ENCODE measurements at places on chromosomes 11 and 22.

DNA sequence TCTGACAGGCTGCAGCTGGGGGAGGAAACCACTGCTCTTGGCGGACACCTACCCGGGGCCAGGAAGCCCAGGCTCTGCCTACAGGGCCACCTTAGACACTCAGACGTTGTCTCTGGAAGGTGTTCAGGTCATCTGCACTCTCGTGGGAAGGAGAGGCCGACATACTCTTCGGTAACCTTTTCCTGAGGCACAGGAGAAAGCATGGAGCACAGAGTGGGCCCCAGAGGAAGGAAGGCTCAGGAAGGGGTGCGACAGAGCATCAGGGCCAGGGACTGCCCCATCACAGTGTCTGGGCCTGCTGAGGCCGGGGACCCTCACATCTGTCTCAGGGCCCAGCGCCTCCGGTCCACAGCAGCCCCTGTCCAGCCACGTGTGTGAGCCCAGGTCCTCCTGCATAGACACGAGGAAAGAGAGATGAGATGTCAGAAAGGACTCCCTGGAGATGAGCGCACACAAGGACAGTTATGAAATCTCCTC, 18.2 kb upstream of the TUB start:
- DNase-seq = no peak

GRCh38 chr22:46233231-46233630, 16.9 kb downstream of the CDPF1 start:
- DNase-seq = no peak

- DNase-seq = no peak
Observed at GRCh38 chr22:39264349-39265038, 19.7 kb upstream of the PDGFB start.

DNA sequence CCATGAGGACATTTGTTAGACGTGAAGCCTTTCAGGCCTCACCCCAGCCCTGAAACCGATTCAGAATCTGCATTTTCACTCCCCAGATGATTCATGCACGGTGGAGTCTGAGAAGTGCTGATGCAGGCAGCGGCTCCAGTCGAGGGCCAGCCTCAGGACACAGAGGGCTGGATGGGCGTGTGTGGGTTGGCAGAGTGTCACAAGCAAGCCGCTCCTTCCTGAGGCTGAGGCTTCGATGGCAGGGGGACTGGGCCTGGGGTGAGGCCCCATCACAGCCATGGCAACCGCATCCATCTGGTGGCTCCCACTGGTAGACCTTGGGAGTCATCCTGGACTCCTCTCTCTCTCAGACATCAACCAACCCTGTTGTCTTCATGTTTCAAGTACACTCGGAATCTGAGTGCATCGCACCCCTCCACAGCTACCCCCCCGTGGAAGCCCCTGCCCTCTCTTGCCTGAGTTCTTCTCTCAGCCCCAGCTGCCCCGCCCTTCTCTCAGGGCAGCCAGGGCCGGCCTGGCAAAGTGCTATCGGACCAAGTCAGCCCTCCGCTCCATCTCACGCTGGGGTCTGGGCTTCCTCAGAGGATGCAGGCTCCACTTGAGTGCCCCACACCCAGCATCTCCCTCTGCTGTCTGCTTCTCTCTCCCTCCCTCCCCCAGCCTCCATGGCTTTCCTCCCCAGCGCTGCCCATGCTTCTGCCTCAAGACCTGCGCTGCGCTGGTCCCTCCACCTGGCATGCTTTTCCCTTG, 10.6 kb downstream of the KCNC1 start:
- no peak for DNase-seq

GRCh38 chr11:47099214-47099917, 77.3 kb downstream of the ARFGAP2 start:
- DNase-seq = no peak

DNA sequence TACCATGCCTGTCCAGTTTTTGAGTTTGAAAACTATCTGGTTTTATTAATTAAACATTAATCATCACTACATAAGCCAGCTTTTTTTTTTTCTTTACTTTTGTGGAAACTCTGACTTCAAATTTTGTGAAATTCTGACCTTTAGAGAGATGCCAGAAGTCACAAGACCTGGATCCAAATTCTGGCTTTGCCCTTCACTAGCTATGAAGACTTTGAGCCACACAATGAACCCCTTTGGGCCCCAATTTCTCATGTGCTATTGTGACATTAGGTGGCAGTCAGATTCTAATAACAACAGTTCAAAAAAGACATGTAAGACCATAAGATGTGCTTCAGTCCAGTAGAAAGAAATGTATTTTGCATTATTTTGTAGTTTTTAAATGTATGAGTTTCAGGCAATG, 60.3 kb downstream of the ZC3H12C start:
- no peak for DNase-seq

GRCh38 chr11:18495271-18495670, 31.5 kb downstream of the TSG101 start:
- no peak for DNase-seq

DNA sequence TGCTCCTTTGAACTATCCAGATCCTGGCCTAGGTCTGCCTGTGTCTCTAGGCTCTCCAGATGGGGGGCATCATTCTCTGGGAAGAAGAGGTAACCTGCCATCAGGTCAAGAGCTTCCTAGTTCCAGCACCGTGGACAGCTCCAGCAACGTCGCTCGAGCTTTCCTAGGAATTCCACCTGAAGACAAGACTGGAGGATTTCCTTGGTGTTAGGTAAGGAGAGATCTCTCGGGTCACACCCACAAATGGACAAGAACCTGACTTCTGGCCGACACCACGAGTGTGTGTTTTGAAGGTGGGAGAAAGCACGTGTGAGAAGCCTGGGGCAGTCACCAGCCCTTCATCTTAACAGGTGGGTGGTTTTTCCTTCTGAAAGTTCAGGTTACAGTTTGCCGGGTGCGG, 1.2 kb downstream of the PRG3 start:
- no peak for DNase-seq

- DNase-seq = no peak
Observed at GRCh38 chr11:60098508-60098907, 10.0 kb downstream of the MS4A2 start.

GRCh38 chr11:96191752-96192151, 151.2 kb downstream of the MAML2 start:
- no peak for DNase-seq

DNA sequence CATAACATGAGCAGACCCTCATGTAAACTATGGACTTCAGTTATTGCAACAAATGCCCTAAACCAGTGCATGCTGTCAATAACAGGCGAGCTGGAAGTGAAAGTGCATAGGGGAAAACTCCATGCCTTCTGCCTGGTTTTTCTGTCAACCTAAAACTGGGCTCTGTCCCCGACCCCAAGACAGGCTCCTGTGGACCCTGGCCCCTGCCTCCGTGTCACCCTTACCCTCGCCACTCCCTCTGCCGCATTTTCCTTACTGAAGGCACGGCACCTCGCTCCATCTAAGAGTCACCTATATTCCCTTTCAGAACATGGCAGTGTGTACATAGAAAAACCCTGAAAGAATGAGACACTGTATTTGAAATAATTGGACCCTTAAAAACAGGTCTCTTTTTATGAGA, 151.3 kb downstream of the SHANK2 start:
- no peak for DNase-seq

DNA sequence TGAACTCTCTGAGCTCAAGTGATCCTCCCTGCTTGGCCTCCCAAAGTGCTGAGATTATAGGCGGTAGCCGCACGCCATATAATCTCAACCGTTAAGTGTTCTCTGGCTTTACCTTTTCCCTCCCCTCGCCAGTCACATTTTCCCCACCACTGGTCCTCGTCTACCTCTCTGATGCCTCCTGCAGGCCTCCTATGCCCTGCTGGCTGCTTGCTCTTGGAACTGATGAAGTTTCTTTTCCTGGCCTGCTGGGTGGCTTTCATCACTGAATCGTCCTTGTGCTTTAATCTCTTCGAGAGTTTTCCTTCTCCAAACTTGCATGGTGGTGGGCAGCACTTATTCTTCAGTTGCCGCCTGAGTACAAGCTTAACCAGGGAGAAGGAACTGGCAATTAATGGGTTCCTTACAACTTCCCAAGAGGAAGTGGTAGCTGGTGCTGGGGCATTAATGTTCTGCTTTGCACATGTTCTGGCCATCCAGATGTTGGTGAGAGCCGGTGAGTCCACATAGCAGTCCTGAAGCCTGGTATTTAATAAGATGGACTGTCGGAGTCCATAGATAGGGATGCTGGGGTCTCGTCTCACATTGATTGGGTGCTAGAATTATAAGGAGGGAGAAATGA, 1.3 kb downstream of the C22orf31 start:
- DNase-seq = no peak

- DNase-seq = no peak
Observed at GRCh38 chr11:119445850-119446249, 22.9 kb upstream of the THY1 start.

DNA sequence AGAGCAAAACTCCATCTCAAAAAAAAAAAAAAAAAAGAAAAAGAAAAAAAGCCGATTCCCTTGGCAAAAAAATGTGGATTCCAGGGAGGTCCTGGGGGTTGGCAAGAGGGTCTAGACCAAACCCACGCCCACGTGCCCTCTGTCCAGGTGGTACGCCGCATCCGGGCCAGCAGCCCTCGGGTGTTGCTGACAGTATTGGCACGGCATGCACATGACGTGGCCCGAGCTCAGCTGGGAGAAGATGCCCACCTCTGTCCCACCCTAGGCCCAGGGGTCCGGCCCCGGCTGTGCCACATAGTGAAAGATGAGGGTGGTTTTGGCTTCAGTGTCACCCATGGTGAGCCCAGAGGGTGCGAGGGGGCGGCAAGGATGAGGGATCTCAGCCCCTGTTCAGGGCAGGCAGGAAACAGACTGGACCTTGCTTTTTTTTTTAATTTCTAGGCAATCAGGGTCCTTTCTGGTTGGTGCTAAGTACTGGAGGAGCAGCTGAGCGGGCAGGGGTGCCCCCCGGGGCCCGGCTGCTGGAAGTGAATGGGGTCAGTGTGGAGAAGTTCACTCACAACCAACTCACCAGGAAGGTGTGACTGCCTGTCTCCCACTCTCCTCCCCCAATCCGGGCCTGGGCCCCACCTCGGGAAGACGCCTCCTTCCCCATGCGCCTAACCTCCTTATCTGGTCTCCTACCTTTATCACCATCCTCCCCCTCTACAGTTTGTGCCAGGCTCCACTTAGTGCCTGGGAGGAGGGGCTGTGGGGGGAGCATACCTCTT, 2.0 kb downstream of the NHERF4 start:
- DNase-seq = no peak

DNA sequence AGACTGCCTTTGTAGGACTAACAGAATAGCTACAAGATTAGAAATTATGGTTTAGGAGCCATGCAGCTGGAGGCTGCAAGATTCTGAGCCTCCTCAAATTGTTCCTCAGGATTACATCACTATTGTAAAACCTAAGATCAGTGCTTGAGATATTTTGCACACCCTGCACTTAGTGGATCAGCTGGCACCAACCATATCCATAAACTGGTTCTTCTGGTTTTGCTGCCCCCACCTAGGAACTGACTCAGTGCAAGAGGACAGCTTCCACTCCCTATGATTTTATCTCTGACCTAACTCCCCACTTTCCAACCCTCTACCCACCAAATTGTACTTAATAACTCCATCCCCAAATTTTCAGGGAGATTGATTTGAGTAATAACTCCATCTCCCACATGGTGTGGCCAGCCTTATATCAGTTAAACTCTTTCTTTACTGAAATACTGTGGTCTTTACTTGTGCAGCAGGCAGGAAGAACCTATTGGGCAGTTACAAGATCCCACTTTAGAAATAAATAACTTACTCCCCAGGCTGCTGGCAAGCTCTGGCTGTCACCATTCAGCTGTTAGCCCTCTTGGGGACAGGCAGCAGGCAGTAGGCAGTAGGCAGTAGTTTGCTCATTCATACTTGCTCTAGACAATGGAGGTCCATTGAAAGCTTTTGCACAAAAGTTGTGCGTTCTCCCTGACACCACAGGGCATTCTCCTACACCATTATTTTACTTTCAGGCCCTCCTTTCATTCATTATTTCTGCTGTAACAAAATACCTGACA, 119.0 kb downstream of the SLC17A6 start:
- DNase-seq = no peak

- no peak for DNase-seq
Observed at GRCh38 chr22:19745155-19746101, 15.2 kb upstream of the TBX1 start.

DNA sequence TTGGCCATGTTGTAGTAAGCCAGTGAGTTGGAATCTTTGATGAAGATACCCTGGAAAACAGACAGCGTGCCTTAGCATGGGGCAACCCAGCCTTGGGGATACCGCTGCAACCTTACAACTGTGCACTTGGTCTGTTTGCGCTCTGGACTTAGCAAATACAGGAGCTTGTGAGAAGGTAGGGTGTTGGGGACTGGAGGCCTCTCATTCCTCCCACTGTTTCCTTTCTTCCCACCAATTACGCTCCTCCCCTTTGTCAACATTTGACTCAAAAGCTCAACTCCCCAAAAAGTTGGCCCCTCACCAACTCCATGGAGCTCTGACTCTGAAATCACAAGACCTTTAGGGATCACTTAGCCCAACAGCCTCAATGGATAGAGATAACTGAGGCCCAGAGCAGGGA, 7.9 kb upstream of the TBC1D10A start:
- no peak for DNase-seq

GRCh38 chr22:25628494-25628893, 64.0 kb downstream of the GRK3 start:
- DNase-seq = no peak

- DNase-seq = no peak
Observed at GRCh38 chr22:46575911-46576555, 38.6 kb upstream of the CELSR1 start.

DNA sequence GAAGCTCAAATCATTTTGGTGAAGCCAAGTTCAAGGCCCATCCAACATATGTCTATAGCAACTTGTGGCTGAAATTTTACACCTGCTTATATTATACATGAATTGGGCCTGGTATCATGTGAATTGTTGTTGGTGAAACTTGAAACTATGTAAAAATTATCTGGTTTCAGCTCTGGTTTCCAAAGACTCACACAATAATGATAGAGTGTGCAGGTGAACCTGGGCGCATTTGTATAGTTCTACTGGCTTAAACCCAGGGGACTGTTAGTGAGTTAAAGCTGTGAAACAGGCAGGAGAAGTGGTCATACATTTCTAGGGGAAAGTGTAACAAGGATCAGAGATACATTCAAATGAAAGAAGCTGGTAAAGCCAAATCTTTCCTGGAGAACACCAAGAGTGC, 627.3 kb downstream of the METTL15 start:
- no peak for DNase-seq

- no peak for DNase-seq
Observed at GRCh38 chr11:131687291-131688047, 317.1 kb downstream of the NTM start.

- no peak for DNase-seq
Observed at GRCh38 chr11:119047205-119047604, 9.8 kb downstream of the HYOU1 start.

GRCh38 chr11:68843703-68844312, 2.1 kb upstream of the CPT1A start:
- peak; percentile 55 for DNase-seq

DNA sequence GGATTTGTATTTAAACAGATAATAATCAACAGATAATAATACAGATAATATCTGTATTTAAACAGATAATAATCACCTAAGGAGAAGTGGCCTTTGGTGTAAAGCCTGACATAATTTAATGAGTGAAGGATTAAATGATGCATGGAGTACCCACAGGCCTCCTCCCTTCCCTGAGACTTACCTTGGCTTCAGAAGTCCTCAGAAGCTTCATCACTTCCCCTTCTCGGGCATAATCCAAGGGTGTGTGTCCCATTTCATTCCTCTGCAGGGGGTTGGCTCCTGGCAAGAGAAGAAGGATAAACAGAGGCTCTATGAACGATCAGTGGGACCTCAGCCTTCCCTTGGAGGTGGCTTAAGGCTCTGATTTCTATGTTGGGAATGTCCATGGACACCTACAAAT, 85.5 kb upstream of the PHOX2A start:
- DNase-seq = no peak

All from activated CD4-positive, alpha-beta T cell treated with anti-CD3 and anti-CD28 coated beads, Interleukin-2, amount 50 U/mL, for 24 hours (primary cell).